ENCODE measurements at places on chromosomes 5 and 9. TPM values are rescaled to one million over a fixed set of nuclear protein-coding genes. Genes with fewer than 3 reads are reported as not detected.

DNA sequence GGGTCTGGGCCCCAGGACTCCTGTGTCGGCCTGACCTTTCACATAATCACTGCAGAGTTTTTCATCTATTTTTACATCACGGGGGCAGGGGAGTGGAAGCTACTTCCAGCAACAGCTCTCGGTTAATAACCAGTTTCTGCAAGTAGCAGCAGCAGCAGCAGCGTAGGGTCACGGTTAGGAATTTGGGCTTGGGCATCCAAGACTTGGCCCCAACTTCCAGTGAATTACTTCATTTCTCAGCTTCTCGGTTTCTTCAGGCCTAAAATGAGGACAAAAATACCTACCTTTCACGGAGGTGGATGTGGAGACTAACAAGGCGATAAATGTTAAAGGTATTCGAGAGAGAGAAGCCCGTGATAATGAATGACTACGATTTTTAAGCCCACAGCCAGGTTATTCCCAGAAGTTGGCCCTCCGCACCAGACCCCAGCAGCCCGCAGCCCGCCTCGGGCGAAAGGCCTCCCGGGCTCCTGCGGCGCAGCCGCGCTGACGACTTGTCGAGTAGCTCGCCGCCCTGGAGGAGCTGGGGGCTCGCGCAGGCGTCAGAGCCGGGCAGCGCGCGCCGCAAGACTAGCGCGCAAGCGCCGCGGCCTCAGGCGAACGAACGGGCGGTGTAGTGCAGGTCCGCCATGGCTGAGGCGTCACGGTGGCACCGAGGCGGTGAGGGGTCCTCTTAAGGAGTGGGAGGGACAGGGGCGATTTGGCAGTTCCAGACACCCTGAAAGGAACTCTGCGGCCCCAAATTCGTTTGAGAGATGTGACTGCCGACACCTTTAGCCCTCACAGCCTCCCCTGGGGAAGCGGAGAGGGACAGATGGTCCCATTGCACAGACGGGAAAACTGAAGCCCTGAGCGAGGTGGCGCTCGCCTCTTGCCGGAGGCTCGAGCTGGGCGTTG is at the start of gene PKD2L2:
Gene PKD2L2 (plus strand): TSS at position 595 of the 897 bp plus-strand sequence. CDS start 35 bp downstream, at position 630.
- no peak for DNase-seq

GRCh38 chr9:97388721-97389238 is 23.1 kb upstream of the TDRD7 start:
- no peak for DNase-seq

Gene NFIL3
- 43.2 TPM for total RNA-seq

Gene PCDHGA3
- total RNA-seq: 0.51 TPM

DNA sequence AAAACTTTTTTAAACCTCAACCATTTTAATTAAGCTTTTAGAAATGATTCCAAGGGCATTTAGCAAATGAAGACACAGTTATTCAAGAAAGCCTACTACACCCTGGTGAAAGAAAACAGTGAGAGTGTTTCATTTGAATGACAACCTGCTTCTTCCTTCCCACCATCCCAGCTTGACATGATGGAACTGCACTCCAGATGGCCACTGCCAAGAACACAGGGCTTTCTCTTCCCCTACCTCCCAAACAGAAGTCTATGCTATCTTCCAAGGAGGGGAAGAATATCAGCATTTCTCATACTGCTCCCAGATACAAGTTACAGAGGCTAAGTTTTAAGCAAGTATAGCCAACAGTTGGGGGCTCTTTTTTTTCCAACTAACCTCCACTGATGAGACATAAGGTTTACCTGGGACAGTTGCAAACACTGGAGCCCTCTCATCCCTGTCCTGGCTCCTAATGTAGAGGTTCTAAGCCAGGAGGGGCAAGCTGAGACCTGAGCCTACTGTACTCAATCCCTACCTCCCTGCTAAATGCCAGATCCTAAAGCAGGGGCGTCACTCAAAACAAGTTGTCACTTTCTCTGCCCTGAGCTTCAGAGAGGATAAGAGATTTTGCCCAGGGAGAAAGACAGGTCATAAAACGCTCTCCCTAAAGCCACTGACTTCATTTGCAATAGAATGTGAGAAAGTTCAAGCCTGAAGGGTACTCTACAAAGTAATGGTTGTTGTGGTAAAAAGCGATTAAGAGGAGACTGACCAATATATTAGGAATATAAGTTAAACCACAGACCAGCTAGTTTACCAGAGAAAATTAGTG is 88.5 kb upstream of the SLC27A6 start:
- no peak for DNase-seq

GRCh38 chr5:33776151-33776660 is 115.6 kb downstream of the ADAMTS12 start:
- DNase-seq: no peak

DNA sequence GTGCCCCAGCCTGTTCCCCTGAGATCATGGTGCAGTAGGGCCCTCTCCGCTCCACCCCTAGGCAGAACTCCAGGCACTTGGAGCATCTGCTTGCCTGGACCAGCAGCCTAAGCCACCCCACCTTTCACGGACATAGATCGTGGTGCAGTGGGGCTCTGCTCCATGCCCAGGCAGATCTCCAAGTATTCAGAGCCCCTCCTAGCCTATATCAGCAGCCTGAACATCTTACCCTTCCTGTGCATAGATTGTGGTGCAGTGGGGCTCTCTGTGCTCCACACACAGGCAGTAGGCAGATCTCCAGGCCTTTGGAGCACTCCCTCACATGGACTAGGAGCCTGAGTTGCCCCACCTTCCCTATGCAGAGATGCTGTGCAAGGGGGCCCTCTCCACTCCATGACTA is 103.0 kb downstream of the GLIS3 start:
- no peak for DNase-seq

GRCh38 chr5:30392897-30393296 is 800.6 kb upstream of the CDH6 start:
- DNase-seq: no peak

Gene ACOT12
- not detected for total RNA-seq

Gene PCDHB12
- total RNA-seq: 2.4 TPM

- no peak for DNase-seq
These were observed 75.6 kb downstream of the DMRTA1 start for GRCh38 chr9:22522206-22522740.

DNA sequence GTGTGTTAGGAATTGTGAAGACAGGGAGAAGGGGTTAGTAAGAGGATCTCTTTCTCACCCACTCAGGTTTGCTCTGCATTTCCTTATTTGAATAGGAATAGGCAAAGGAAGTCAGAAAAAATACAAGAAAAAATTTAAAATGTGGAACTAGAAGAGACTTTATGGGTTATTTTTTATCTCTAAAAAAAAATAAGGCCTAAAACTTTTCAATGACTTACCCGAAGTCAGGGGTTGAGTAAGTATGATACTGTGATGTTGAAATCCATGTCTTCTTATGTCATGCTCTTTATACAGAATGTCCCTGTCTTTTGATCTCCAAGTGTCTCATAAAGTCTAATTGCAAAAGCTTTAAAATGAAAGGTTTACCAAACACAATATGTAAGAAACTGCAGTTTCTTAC is 148.3 kb upstream of the PIK3R1 start:
- no peak for DNase-seq

- no peak for DNase-seq
These were observed 31.5 kb downstream of the CLINT1 start for GRCh38 chr5:157827423-157827822.

- no peak for DNase-seq
These were observed 195.6 kb downstream of the ELAVL2 start for GRCh38 chr9:23630488-23630887.

GRCh38 chr9:136748666-136749611 is 614 bp upstream of the LCN6 start:
- no peak for DNase-seq

- no peak for DNase-seq
These were observed 208.7 kb downstream of the ARHGEF28 start for GRCh38 chr5:73834693-73835092.
